Suppressor macrophage treated with lipopolysaccharide for 1 hour (primary cell): ENCODE measurements at places on chromosomes 2 and 18.

DNA sequence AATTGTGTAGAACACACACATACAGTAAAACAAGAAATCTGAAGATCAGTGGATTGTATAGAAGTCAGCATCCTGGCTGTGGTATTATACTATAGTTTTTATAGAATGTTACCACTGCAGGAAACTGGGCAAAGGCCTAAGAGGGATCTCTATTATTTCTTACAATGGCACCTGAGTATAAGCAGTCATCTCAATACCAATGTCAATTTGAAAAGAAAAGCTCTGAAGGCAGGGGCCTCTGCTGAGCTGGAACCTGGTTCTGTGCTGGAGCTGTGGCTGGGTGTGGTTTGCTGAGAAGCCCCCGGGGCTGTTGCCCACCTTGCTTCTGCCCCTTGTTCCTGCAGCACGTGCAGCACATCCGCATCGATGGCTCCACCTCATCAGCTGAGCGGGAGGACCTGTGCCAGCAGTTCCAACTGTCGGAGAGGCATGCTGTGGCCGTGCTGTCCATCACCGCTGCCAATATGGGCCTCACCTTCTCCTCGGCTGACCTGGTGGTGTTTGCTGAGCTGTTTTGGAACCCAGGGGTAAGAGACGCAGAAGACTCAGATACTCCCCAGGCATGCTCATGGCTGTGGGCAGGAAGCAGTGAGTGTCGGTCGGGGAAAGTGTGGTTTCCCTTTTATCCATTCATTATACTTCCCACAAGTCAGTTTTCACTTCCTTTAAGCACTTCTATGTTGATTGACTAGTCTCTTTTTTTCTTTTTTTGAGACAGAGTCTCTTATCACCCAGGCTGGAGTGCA is 23.5 kb upstream of the RPL37A start:
- DNase-seq, result peak; percentile 74

- peak; percentile 54 for DNase-seq
Measured at GRCh38 chr2:173854840-173855239, 110.3 kb downstream of the SP3 start.

DNA sequence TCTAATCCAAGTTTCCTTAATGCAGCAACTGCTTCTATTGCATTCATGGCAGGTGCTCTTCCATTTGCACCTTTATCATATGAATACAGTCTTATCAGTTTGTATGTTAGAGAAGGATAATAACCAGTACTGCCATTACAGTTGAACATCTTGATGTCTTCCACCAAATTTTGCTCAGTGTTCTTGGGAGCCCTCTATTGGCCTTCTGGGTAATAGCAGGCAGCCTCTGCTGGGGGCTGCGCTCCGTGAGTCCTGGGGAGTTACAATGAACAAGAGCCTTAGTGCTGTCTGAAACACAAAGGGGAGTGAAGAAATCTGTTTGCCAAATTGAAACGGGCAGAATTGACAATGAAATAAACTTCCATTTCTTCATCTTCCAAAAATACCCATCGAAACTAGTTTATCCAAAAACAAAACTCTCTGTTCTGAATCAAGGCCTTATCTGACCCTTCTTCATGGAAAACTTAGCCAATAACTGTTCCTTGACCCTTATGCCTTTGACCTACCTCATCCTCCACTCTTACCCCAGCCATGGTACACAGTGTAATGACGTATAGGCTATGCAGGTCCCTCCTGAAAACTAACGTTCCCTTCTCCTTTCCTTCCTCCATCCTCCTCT is 79.9 kb downstream of the ALK start:
- peak; percentile 33 for DNase-seq

- DNase-seq, result no peak
Measured at GRCh38 chr2:188902901-188903491, 71.2 kb upstream of the COL3A1 start.

GRCh38 chr2:207805566-207806226 is 36.0 kb upstream of the FZD5 start:
- no peak for DNase-seq

DNA sequence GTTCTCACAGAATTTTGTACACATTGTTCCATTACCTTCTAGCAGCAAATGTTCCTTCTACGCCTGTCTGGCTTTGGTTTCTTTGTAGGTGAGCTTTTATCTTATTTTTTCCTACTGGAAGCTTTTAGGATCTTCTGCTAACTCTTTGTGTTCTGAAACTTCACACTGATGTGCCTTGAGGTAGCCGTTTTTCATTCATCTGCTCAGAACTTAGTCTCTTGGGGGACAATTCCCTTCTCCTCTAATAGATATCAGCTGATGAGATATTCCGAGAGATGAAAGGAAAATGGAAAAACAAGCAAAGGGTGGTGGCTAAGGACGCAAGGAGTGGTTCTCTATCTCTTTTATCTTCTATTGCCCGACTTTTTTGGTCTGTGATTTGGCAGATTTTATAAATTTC is 27.8 kb upstream of the LPIN1 start:
- no peak for DNase-seq

- DNase-seq, result peak; percentile 64
Measured at GRCh38 chr2:202377207-202377761, 1.2 kb downstream of the BMPR2 start.

DNA sequence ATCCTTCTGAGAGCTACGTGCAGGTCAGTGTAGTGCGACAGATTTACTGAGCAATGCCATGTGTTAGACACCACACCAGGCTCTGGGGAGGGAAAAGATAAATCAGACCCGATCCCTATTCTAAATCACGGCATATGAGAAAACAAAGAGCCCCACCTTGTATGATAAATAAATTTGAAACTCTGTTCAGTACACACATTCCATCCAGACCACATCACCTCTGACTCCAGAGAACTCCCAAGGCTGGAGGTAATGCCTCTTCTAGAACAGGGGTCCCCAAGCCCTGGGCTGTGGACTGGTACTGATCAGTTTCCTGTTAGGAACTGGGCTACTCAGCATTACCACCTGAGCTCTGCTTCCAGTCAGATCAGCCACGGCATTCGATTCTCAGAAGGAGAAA is 77.3 kb downstream of the QPCT start:
- DNase-seq, result no peak

GRCh38 chr18:56884511-56884910 is 233.4 kb downstream of the WDR7 start:
- DNase-seq, result no peak

DNA sequence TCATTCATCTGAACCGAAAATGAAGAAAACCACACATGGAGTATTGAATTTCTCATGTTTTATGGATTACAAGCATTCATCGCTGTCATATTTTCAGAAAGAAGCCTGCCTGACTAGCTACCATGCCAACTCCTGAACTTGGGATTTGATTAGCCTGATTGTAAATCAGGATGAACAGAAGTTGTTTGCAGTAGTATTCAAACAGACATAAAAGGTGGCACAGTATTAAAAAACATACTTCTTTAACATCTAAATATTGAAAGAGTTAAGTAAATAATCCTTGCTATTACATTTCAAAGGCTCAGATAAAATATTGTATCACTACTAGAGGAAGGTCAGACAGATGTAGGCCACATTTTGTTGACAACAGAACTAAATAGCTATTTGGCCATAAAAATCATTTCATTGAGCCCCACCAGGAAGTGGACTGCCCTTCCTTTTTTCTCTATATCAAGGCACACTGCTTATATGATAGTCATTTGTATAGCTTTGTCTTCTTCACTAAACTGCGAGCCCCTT is 21.6 kb downstream of the SLC38A11 start:
- DNase-seq, result no peak

DNA sequence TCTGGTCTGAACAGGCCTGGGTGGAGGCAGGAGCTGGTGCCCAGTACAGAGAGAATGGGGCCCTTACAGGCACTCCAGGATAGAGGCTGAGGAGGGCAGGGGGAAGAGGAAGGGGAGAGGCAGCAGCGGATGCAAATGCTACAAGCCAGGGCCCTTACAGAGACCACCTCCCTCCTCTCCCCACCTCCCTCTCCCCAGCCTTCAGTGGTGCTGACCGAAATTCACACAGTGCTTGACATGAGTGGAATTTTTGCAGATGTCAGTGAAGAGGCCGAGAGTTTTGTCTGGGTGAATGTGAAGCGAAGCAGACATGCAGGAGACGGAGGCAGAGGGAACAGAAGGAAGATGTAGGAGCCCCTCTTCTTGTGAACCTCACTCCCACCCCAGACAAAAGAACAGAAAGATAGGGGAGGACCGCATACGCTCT is 31.9 kb downstream of the CIB4 start:
- DNase-seq, result no peak

DNA sequence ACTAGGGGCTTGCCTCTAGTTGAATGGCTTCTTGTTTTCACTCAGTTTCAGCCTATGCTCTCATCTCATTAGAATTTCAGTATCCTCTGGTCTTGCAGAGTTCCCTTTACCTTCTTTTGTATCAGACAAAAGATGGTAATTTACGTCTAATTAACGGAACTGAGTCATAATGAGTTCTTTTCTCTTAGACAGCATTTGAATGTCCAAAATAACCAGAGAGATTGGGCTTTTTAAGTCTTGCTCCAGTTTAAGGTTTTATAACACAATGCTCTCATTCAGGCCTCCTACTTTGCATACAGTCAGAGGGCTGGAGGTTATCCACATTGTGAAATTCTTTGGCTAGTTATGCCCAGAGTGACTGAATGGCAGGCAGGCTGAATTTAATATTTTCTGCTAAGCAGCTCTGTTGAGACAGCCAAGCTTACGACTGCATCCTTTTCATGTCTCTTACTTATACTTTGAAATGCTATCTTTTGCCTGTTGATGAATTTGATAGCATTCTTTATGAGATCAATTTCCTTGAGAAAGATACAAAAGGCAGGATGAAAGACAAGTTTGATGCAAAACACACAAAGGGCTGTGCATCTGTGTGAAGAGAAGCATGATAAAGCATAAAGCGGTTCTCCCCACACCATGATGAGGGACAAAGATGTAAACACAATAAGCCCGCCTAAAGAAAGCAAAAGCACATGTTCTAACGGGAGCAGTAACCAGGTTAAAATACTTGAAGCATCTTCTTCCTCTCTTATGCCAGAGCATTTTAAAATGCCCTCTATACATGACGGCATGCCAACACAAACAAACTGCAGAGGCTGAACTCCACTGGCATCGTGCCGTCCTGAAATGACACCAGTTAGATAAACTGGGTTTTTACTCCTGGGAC is 90.0 kb downstream of the CDH2 start:
- DNase-seq, result no peak

GRCh38 chr2:155145758-155146229 is 447.3 kb downstream of the KCNJ3 start:
- DNase-seq, result no peak

GRCh38 chr2:160322320-160322719 is 122.2 kb upstream of the ITGB6 start:
- peak; percentile 42 for DNase-seq

DNA sequence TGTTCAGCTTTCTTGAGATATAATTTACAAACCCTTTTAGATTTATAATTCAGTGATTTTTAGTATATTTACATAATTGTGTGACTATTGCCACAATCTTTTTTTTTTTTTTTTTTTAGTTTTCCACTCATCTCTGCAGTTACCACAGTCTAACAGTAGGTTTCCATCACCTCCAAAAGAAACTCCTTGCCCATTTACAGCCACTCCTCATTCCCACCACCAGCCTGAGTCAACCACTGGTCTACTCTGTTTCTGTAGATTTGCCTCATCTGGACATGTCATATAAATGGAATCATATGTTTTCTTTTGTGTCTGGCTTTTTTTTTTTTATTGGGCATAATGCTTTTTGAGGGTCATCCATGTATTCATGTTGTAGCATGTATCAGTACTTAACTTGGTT is 16.1 kb downstream of the MTX2 start:
- DNase-seq, result no peak

DNA sequence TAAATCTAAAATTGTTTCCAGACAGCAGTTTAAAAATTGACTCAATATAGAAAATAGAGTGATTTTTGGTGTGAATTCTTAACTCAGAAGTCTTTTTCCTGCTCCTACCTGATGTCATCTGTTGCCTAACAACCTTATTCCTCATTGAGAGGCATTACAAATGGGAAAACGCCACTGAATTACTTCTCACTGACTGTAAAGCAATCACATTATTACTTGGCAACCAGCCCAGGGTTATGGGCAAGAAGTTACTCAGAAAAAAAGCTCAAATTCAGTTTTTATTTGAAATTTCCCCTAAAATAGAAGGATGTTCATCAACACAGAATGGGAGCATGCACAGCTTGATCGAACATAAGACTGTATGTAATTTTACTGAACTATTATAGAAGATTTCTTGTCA is 201.8 kb upstream of the GULP1 start:
- no peak for DNase-seq

DNA sequence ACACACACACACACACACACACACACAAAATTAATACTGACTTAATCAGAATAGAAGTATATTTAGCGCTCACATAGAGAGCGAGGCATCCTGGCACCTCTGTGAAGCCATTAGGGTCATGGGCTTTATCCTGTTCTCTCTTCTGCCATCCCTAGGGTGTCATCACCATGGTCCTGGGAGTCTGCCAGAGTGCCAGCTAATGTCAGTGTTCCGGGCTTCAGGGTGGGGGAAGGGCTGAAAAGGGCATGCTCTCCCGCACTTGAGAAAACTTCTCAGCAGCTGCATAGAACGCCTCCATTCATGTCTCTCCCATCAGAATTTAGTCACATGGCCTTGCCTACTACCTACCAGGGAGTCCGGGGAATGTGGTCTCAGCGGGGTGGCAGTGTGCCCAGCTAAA is 19.7 kb upstream of the DYNC2LI1 start:
- DNase-seq, result no peak

DNA sequence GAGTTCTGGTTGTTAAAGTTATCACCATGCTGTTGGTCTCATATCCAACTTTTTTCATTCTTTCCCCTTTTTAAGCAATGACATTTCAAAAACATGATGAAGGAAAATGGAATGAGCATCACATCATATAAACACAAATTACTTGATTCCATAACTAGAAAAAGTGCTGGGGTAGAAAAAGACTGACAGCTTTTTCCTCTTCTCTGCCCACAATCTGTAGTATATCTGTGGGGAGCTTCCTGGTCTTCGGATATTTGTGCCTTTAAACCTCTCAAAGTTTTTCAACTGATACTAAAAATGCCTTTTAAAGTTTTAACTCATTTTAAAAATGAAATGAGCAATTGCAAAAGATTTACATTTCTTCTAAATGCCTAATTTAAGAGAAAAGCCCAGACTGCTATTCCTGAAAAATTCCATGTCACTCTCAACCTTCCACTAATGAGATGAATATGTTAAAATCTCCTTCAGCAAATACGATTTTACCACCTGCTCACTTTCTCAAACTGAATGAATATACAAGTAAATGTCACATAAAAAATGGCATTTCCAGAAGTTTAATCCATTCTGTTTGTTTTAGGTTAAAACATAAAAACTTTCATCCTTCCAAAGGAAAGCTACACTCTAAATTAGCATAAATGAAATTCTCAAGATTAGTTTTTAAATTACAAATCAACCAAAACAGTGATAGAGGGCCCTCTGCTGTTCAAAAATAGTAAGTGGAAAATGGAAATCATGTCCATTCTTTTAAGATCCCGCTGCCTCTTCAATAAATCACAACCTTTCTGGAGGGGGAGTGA is 2.1 kb downstream of the DNAH7 start:
- peak; percentile 44 for DNase-seq

- DNase-seq, result peak; percentile 67
Measured at GRCh38 chr2:130985206-130985780, 108.0 kb downstream of the FAM168B start.

DNA sequence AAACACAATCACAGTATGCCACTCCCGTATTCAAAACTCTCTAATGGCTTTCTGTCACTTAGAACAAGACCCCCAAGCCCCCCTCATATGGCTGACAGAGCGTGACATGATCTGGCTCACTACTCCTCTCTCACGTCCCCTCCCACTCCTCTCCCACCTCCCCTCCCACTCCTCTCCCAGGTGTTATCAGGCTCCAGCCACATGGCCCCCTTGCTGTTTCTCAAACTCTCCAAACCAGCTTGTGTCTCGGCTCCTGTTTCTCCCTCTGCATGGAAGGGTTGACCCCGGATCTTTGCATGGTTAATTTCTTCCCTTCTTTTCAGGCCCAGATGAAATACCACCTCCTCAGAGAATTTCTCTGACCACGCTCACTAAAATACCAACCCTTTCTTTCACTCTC is 180.8 kb downstream of the SLC8A1 start:
- no peak for DNase-seq
